IMR-90 (cell line): ENCODE measurements at places on chromosomes 11 and 22. TPM values are rescaled to one million over a fixed set of nuclear protein-coding genes. Genes with fewer than 3 reads are reported as not detected.

GRCh38 chr11:104134745-104135144, 29.2 kb downstream of the PDGFD start:
- peak; percentile 57 for DNase-seq
- no peaks in the 10 kb centered on the region for H3K36me3 ChIP-seq
- H3K4me1 ChIP-seq = peaks cover 3% of the 10 kb centered on the region; the same call in 1 of the 2 replicates
- H3K4me3 ChIP-seq = no peak overlapping the region
- H3K27ac ChIP-seq = no peak overlapping the region
- H3K27me3 ChIP-seq = no peaks in the 10 kb centered on the region

Gene ZNRF3
- total RNA-seq = 1.4 TPM in 2 replicates

- H3K36me3 ChIP-seq = no peaks in the 10 kb centered on the region
- no peak overlapping the region for H3K4me3 ChIP-seq
- no peaks in the 10 kb centered on the region for H3K4me1 ChIP-seq
- DNase-seq = no peak
- H3K27me3 ChIP-seq = no peaks in the 10 kb centered on the region; the same call in none of the 2 replicates
Observed at GRCh38 chr11:1082346-1082727, 7.7 kb downstream of the MUC2 start.

DNA sequence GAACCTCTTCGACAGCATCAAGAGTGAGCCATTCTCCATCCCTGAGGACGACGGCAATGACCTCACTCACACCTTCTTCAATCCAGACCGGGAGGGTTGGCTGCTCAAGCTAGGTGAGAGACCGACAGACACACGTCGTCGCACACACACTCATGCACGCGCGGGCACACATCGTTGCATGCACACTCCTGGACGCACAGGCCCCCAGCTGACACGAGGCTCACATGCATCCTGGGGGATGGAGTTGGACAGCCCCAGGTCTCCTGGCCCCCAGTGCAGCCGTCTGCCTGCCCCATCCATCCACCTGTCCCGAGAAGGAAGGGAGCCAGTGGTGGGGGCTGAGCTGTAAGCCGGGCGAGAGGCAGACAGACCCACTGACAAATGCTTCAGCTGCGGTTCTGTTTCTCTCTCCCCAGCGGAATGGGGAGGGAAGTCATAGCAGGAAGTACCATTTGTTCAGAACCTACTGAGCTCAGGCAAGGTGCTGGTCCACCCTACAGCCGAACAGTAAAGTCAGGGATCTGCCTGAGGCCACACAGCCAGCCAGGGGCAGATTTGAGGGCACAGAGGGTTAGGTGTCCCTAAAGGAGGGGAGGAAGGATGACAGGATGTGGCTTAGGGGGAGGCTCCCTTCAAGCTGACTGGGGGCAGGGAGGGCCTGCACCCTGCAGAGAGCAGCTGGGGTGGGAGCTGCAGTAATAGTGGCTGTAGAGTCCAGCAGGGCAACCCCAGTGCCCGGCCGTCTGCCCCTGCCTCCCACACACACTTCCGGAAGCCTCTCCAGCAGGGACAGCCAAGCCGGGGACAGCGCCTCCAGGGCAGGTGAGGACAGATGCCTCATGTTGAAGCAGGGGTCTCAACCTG, 27.1 kb downstream of the CYTH4 start:
- no peak overlapping the region for H3K4me3 ChIP-seq
- no peaks in the 10 kb centered on the region for H3K36me3 ChIP-seq
- H3K4me1 ChIP-seq = peaks cover 50% of the 10 kb centered on the region
- no peaks in the 10 kb centered on the region for H3K27me3 ChIP-seq
- no peak for DNase-seq
- peak overlapping the region; percentile 9 for H3K27ac ChIP-seq
